ENCODE measurements at places on chromosomes 4 and X.

GRCh38 chr4:146051223-146051622 lies 112.6 kb upstream of the ZNF827 start:
- DNase-seq: no peak

- no peak for DNase-seq
These were observed 105.8 kb downstream of the FAT4 start for GRCh38 chr4:125420526-125420925.

- no peak for DNase-seq
These were observed 911.5 kb downstream of the GLUD2 start for GRCh38 chrX:121958886-121959285.

DNA sequence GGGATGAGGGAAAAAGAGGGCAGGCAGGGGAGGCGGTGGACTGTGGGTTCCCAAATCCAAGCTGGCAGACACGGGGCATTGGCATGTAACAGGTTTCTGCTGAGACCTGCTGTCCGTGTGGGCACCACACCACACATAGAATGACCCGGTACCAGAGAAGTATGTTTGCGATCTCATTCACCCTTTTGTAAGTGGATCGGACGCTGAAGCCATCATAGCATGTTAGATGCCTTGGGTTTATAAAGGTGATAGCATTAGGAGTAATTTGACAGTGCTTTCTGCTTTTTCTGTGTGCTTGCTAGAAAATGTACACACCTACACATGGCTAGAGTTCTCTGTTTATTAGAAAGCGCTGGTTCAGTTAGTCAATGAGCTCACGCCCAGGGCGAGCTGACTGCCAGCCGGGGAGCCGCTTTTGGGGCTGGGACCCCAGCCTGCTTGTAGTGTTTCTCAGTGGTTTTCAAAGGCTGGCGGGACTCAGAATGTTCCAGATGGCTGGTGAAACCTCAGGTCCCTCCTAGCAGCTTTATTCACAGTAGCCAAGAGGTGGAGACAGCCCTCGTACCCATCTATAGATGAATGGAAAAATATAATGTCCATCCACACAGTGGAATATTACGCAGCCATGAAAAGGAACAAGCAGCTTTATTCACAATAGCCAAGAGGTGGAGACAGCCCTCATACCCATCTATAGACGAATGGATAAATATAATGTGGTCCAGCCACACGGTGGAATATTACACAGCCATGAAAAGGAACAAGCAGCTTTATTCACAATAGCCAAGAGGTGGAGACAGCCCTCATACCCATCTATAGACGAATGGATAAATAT lies 579 bp downstream of the IL3RA start:
- no peak for DNase-seq

DNA sequence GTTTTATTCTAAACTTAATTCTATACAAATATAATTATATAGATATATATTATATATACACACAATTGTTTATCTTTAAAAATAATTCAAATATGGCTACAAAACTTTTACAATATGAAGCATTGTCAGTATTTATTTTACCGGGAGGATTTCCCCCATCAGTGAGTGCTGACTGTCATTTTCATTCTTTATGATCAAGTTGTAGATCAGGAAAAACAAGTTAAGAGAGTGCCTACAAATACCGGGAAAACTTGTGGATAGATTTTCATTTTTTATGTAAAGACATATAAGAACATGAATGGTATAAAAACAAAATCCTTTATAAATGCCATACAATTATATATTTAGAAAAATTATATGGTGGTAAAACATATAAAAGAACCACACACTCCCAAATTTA lies 37.8 kb downstream of the CLCN3 start:
- no peak for DNase-seq

DNA sequence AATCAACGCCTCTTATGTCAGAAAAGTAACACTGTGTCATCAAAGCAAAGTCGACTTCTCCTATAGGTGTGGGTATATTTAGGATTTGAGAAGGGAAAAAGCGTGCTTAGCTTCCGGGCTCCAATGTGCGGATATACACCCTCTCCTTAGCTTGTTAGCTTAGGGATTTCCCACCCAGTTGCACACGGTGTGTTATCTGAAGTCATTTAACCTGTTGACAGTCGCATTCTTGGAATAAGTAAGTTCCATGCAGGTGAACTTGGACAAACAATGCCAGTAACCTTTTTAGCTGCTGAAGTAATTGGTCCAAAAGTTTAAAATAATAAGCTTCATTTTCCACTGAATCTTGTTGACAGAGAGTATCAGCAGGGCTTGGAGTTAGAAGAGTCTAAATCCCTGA lies 113.7 kb downstream of the SHROOM3 start:
- DNase-seq: no peak

DNA sequence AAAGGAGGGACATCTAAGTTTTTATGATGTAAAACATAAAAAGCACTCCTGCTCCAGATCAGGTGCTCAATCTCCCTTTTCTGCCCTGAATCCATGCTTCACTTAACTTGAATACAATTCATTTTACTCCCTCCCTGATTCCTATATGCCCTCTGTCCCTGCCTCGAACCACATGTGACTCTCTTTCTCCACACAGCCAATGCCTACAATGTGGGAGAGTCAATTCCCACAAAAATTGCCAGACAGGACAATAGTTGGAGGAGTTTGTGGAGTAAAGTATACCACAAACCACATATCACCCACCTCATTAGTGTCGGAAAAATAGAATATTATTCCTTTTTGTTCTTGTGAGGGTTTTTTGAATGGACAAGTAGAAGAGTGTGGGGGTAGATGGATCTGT lies 9.7 kb downstream of the AMMECR1 start:
- DNase-seq: no peak

GRCh38 chr4:17817027-17817426 lies 6.2 kb downstream of the NCAPG start:
- no peak for DNase-seq

- no peak for DNase-seq
These were observed 17.8 kb downstream of the PDK3 start for GRCh38 chrX:24482823-24483415.

DNA sequence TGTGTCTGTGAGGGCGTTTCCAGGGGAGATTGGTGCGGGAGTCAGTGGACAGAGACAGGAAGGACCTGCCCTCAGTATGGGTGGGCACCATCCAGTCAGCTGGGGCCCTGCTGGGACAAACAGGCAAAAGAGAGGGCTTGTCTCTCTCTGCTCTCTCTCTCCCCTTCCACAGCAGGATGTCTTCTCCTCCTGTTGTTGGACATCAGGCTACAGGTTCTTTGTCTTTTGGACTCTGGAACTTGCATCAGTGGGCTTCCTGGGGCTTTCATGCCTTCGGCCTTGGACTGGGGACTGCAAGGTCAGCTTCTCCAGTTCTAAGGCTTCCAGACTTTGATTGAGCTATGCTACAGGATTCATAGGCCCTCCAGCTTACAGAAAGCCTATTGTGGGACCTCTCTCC lies 59.6 kb downstream of the ADGRA3 start:
- DNase-seq: no peak

GRCh38 chr4:77695774-77696173 lies 90.2 kb downstream of the CXCL13 start:
- DNase-seq: no peak

DNA sequence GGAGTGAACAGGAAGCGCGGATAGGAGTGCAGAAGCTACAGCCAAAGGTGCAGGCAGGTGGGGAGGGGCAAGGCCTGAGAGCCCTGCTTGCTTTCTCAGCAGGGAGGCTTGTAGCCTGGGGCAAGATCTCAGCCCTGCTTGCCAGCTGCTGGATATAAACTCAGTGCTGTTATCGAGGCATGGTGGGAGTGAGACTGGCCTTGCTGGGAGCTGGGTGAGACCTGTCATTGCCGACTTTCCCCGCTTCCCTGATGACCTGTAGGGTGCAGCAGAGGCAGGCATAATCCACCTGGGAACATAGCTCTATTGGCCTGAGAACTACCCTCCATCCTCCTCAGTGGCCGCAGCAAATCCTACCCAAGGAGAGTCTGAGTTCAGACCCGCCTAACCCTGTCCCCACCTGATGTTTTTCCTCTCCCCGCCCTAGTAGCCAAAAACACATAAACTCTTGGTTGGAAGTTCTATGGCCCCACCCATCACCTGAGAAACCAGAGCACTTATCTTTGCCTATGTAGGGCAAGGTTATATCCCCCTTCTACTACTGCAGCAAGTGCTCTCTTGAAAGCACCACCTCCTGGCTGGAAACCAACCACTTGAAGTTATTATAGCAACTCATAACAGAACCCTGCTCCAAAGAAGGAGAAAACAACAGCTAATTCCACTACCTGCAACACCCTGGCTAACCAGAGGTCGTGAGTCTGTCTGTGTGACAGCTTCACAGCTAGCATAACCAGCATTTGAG lies 80.7 kb downstream of the FHIP1A start:
- DNase-seq: no peak

- no peak for DNase-seq
These were observed 73.7 kb downstream of the ENPP6 start for GRCh38 chr4:184143770-184144564.

- no peak for DNase-seq
These were observed 237.4 kb downstream of the DCLK2 start for GRCh38 chr4:150315691-150316090.

GRCh38 chr4:46984781-46985180 lies 8.6 kb downstream of the GABRA4 start:
- DNase-seq: no peak

- DNase-seq: no peak
These were observed 510.4 kb downstream of the ANKRD50 start for GRCh38 chr4:124202099-124202498.

- no peak for DNase-seq
These were observed 68.9 kb upstream of the NRK start for GRCh38 chrX:105753411-105753810.

DNA sequence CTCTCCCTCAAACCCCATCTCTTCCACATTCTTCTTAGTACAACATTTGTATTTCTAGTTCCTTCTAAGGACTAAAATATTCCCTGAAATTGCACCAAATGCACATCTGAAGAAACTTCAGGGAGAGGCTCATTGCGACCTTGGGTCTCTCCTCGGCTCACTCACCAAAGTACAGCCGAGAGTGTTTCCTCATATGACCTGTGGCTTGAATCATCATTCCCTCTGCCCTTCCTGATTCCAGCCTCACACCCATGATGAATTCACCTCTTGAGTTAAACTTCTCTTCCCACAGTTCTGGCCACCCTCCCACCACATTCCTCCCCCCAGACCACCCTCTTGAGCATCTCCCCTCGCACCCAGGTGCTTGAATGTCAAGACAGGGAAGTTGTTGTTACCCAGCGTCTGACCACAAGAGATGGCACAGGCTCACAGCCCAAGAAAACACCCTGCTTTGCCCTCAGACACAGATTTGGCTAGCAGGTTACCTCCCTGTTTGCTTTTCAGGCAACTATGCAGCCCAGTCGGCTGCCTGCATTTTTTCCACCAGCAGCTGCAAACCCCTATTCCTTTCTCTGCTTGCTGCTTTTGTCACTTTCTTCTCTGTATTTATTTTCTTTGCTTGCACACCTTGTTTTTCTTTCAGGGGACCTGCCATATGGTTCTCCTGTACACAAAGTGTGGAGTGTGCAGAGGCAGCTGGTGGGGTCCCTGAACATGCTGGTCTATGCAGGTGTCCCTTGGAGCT lies 214.8 kb downstream of the SPATA18 start:
- DNase-seq: no peak

GRCh38 chr4:156109943-156110900 lies 156.6 kb upstream of the CTSO start:
- DNase-seq: no peak

GRCh38 chrX:153456161-153456560 lies 10.3 kb upstream of the TREX2 start:
- no peak for DNase-seq

GRCh38 chr4:76952071-76952470 lies 2.5 kb downstream of the SEPTIN11 start:
- DNase-seq: no peak

GRCh38 chr4:137994853-137995252 lies 247.3 kb downstream of the SLC7A11 start:
- no peak for DNase-seq
